ENCODE measurements at places on chromosomes 6 and 20.

GRCh38 chr20:24810676-24811407 lies 138.2 kb upstream of the CST7 start:
- DNase-seq: no peak

GRCh38 chr20:2652724-2653555 lies 508 bp downstream of the NOP56 start:
- DNase-seq: no peak

DNA sequence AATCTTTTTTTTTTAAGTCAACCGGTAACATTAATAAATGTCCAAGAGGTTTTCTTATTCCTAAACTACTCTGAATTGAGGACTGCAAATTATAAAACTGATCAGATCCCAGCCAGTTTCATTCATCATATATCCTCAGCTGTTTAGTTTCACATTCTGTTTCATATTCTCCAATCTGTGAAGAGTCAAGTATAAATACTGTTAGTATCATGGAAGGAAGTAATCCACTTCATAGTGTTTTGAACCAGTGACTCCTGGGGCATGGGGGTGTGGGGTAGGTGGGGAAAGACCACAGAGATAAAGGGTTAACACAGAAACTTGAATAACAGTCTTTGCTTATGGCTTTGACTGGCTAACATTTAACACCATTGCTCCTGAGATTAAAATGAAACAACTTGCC lies 69.9 kb downstream of the FYN start:
- DNase-seq: no peak

DNA sequence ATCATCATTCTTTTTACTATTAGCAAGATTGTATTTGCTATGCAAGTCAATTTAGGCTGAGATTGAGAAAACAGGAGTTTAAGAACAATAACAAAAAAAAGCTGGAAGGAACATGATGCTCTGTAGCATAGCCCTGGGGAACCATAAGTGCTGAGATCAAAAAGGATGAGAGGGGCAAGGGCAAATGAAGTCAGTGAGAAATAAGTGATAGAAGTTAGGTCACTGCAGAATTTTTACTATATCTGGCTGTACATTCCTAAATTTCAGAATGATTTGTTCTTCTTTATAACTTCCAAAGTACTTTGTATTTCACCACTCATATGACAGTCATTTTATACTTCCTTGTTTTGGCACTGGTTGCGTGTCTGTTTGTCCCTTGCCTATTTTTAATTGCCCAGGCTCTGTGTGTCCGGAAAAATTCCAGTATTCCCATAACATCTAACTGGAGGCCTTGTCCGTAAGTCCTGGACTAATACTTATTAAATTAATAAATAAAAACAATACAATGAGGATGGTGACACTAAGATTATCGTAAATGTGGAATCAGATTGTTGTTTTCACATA lies 444.7 kb downstream of the TENT5A start:
- no peak for DNase-seq

GRCh38 chr6:33164176-33164575 lies 28.1 kb downstream of the COL11A2 start:
- no peak for DNase-seq

DNA sequence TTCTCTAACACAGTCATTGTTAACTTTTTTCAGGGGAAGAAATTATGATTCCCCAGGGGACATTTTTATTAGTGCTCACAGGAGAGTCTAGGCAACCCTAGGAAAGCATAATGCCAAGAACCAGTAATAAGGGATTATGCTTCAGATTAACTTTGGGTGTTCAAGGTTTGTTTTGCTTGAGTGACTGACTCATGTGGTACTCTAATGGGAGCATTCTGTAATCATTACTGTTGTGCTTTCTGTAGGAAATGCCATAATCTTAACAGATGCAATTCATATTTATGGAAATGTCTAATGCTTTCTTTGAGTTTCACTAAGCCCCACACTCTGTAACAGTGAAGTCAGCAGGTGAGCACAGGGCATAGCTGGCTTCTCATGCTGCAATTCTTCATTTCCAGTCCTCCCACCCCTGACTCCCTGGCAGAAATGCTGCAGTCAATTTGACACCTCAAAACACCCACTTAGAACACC lies 263.4 kb upstream of the MAN1A1 start:
- no peak for DNase-seq

DNA sequence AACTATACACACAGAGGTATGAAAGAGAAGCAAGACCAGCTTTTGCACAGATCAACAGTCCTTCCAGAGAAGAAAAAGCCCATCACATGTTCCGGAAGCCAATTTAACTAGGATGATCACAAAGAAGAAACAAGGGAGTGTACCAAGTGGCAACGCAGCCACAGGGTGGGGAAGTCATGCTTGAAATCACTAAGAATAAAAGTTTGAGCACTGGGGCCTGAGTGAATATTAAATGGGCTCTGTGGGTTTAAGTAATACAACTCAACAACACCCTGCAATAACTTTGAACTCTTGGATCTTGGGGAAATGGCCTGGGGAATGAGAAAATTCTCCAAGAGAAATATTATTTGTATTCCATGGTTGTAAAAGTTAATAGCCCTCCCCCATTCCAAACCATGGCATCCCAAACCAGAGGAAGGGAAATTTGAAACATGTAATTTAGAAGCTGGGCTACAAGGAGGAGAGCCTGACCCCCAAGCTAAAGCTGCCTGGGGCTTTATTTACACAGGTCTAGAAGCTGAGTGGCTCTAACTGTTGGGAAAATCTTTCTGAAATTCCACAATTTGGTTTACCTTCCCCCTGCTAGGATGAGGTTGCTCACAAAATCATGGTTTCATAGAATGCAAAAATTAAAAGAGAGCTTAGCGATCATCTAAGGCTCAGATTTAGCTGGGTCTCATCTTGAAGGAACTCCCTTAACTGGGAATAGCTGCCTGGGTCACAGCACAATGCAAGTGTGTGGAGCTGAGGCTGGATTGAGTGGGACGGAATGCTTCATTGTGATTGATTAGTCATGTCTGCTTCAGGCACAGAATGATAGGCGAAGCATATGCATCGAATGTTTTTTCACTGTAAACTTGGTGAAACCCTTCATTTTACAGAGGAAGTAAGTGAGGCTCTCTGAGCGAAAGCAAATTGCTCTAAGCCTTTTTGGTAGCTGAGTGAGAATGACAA lies 143.6 kb downstream of the BMP7 start:
- DNase-seq: no peak

DNA sequence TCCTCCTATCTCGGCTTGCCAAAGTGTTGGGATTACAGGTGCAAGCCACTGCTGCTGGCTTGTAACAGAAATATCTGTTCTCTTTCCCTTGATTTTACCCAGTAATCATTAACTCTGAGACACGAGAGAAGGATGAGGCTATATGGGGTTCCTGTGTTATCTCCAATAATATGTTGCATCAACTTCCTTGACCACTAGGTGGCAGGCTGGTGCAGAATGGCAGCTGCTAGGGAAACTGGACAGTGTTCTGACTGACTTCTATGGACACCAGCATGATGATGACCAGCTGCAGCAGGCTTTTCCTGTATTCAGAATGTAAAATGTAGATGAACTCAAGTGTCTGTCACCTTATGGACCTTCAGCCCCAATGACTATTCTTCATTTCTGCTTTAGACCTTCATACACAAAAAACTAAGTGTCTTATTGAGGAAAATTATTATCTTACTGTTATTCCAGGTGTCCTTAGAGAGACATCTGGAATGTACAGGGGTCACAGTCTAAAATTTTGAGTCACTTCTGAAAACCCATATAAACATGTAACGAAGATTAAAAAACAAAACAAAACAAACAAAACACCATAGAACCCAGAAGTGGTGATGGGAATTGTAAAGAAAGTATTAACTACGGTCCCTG lies 20.4 kb upstream of the CD109 start:
- DNase-seq: no peak

- no peak for DNase-seq
Observed at GRCh38 chr6:14706378-14706929, 539.4 kb upstream of the JARID2 start.

DNA sequence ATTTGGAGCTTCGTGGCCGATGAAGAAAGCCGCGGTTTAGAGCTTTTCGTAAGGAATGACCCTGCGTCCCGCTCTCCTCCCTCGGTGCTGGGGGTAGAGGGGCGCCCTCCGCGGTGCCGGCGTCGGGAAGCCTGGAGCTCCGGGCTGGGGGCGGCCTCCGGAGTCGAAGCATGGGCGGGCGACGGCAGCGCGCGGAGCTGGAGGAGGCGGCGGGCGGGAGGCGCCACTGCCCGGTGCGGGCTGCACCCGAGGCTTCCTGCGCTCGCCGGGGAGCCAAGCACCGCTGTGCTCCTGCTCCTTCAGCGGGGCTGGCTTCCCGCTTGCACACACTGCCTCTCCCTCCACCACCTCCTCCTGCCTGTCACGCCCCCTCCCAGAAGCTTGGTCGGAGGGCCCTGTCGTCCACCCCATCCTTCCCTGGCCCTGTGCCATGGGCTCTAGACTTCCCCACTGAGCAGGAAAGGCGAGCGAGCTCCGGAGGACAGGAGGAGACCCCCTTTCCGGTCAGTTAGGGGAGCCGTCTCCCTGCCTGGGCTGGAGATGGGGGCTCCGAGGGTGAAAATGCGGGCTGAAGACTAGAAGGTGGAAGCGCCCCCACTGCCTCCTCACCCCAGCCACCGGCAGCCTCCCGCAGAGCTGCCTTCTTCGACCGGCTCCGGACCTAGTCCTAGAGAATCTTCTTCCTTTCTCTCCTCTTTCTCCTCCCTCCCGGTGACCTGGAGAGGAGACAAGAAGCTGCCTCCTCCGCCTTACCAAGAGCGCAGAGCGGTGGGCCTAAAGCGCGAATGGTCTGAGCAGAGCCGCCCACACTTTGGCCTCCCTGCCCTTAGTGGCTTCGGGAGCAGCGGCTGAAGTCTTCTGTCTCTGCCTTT lies 1.8 kb downstream of the CDH4 start:
- DNase-seq: no peak

GRCh38 chr6:127119102-127120022 lies 891 bp downstream of the RSPO3 start:
- DNase-seq: no peak

DNA sequence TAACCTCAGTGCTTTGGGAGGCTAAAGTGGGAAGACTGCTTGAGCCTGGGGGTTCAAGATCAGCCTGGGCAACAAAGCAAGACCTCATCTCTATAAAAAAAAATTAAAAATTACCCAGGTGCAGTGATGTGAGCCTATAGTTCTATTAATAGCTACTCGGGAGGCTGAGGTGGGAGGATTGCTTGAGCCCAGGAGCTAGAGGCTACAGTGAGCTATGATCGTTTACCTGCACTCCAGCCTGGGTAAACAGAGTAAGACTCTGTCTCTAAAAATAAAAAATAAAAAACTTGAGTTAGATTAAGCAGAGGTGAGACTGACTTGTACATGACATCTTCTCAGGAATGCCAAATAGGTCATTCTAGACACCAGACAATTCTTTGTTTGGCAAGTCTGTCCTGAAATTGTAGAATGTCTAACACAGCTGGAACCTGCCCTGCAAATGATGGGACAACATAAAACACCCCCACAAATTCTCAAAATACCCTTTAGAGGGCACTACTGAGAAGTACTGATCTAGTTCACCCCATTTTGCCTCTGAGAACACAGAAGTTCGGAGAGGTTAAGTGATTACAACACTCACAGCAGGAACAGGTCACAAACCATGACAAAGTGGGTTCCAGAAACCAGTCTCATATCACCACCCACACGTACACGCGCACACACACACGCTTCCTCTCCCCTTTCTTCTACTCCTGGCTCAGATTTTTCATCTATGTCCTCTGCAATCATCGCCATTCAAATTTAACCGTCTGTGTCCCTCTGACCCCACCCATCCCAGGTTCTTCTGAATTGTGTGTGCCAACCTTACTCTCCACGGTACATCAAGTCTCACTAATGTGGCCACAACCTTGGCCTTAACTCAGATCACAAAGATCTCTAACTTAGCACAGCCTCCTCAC lies 38.3 kb downstream of the ARHGAP18 start:
- no peak for DNase-seq

- no peak for DNase-seq
Observed at GRCh38 chr6:7432391-7433120, 42.9 kb downstream of the RIOK1 start.

DNA sequence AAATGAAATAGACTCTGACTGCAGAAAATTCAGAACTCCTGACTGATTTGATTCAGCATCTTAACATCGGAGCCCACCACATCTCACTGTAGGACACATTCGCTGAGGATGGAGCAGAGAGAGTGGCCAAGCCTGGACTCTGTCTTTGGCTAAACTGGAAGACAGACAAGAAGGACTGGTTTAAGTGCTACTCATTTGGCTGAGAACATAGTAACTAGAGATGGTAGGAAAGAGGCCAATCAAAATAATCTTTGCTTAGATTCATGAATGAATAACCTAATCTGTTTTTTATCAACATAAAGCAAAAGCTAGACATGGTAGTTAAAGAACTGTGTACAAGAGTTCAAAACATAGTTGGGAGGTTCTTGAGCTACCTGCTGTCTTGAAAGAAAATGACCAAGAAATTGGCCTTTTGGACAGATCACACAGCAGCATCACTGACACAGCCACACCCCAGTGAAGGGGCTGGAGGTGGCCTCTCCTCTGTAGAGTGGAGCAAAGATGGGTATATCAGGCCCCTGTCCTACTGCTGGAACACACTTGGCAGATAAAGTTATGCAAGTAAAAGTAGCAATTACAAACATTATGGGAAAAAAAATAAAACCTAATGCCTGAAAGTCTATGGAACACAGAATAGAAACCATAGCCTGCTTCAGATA lies 87.1 kb upstream of the NT5E start:
- no peak for DNase-seq

GRCh38 chr20:38181207-38181801 lies 16.2 kb upstream of the TGM2 start:
- no peak for DNase-seq

GRCh38 chr6:128204616-128205015 lies 303.8 kb upstream of the THEMIS start:
- DNase-seq: no peak

- no peak for DNase-seq
Observed at GRCh38 chr6:104473021-104473429, 386.7 kb downstream of the HACE1 start.

DNA sequence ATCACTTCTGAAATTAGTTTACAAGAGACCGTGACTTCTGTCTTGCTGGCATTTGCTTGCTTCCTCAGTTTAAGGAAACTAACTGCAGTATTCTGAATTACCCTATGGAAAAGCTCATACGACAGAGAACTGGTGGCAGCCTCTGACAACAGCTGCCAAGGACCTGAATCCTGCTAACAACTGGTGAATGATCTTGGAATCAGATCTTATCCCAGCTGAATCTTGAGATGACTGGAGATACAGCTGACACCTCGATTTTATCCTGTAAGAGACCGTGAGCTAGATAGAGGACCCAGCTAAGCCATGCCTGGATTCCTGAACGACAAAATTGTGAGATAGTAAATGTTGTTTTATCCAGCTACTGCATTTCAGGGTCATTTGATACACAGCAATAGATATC lies 202.3 kb downstream of the OGFRL1 start:
- DNase-seq: no peak

- DNase-seq: no peak
Observed at GRCh38 chr20:35002426-35003210, 47.0 kb downstream of the MYH7B start.

Measured in DMS 273 treated with DMSO at 0.1 percent for 48 hours (cell line).